ENCODE measurements at places on chromosomes 1 and 21. TPM values are rescaled to one million over a fixed set of nuclear protein-coding genes. Genes with fewer than 3 reads are reported as not detected.

Gene CHD5
- polyA plus RNA-seq: 22.0 TPM

Gene ELOVL1
- 11.9 TPM for polyA plus RNA-seq

Gene THEM5
- not detected for polyA plus RNA-seq

Gene PPM1J
- polyA plus RNA-seq: 1.7 TPM

Gene C1QC
- polyA plus RNA-seq: not detected

Gene BGLAP
- 2.5 TPM for polyA plus RNA-seq

Gene GBP2
- polyA plus RNA-seq: not detected

Gene CD244
- polyA plus RNA-seq: not detected

Gene SPSB1
- 1.4 TPM for polyA plus RNA-seq

Gene ESRRG
- polyA plus RNA-seq: 4.9 TPM

Gene KPRP
- not detected for polyA plus RNA-seq

Gene ELAVL4
- polyA plus RNA-seq: 81.0 TPM

Gene KHDRBS1
- polyA plus RNA-seq: 210 TPM

Gene RABIF
- 13.3 TPM for polyA plus RNA-seq

Gene KRTAP19-2
- not detected for polyA plus RNA-seq

Gene PDZK1IP1
- not detected for polyA plus RNA-seq

Gene DYNLT5
- polyA plus RNA-seq: not detected

Gene CCDC181
- 11.2 TPM for polyA plus RNA-seq

Gene IL23R
- not detected for polyA plus RNA-seq

Gene PALMD
- polyA plus RNA-seq: 20.6 TPM

Gene NPR1
- 0.18 TPM for polyA plus RNA-seq

Gene REN
- not detected for polyA plus RNA-seq

Gene OR14K1
- not detected for polyA plus RNA-seq

Gene C1orf116
- polyA plus RNA-seq: not detected

Gene CASQ2
- polyA plus RNA-seq: not detected

Gene TESK2
- polyA plus RNA-seq: 0.50 TPM

Gene TENT5C
- polyA plus RNA-seq: 0.42 TPM

Gene F5
- 0.10 TPM for polyA plus RNA-seq

Gene ICOSLG
- polyA plus RNA-seq: not detected

Gene OSCP1
- polyA plus RNA-seq: 16.2 TPM

Gene CLDN17
- not detected for polyA plus RNA-seq

Gene CR1
- polyA plus RNA-seq: not detected

Gene LCE2B
- polyA plus RNA-seq: not detected

Gene RAP1GAP
- 9.8 TPM for polyA plus RNA-seq

Gene NR1I3
- not detected for polyA plus RNA-seq

Gene OLIG2
- polyA plus RNA-seq: 0.84 TPM

Gene VASH2
- polyA plus RNA-seq: 69.5 TPM
